T-helper 17 cell (primary cell): ENCODE measurements at places on chromosomes 13 and 19.
A peak's percentile ranks its signal among the peaks of the same experiment; 100 is the strongest.

- DNase-seq = no peak
Measured at GRCh38 chr13:102928941-102929675, 83.3 kb downstream of the ERCC5 start.

DNA sequence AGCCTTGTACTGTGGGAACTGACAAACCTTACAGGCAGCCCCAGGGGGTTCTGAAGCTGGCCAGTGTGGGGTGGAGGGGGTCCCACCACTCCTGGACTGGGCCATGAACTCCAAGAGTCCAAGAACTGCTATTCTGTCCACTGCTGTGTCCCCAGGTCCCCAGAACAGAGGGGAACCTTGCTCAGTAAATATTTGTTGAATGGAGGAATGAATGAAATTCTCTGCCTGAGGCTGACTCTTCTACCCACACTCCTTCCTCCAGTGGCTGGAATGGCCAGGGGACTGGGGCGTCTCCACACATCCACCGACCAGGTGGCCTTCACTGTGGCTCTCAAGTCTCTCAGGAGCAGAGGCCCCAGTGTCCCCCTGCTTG is 11.6 kb downstream of the WIZ start:
- DNase-seq = no peak

DNA sequence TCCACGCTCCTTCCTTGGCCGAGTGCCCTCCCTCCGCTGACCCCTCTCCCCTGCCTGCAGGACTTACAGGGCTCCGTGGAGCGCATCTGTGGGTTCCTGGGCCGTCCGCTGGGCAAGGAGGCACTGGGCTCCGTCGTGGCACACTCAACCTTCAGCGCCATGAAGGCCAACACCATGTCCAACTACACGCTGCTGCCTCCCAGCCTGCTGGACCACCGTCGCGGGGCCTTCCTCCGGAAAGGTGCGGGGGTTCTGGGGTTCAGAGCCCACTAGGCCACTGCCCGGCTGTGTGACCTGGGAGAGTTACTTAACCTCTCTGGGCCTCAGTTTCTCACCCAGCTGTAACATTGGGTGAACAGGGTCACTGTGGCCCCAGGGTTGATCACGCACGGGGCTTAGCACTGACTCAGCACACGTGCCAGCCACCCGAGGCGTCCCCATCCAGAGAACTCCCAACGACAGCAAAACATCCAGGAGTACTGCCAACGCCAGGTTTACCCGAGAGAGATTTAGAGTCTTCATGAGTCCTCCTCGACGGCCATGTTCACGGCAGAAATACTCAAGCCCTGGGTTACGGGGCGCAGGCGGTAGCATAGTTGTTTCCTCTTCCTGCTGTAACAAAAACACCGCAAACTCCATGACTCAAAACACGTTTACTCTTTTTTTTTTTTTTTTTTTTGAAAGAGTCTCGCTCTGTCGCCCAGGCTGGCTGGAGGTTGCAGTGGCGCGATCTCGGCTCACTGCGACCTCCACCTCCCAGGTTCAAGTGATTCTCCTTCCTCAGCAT is 9.7 kb upstream of the SPACA4 start:
- peak; percentile 51 for DNase-seq

DNA sequence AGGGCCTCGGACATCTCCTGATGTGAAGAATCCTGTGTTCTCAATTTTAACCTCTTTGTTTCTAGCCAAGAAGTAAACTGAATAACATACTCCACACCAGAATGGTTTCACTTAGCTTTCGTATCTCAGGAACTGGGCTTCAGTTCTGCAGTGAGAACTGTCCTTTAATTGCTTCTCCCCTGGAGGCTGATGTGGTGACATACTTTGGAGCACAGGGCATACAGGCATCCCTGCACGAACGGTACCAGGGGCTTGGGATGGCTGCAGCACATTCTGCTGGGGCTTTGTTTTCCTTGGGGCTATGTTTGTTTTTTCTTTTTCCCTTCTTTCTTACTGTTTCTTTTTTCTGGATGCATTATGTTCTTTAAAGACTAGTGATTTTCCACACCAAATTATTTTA is 230.5 kb downstream of the TM9SF2 start:
- no peak for DNase-seq

GRCh38 chr13:42874221-42874620 is 92.8 kb downstream of the FAM216B start:
- no peak for DNase-seq
